Left ventricle myocardium inferior (tissue), 1 donor: ENCODE measurements at places on chromosomes 13 and 19. TPM values are rescaled to one million over a fixed set of nuclear protein-coding genes. Genes with fewer than 3 reads are reported as not detected.

The OR10H1 gene
- not detected for total RNA-seq

The PLPPR3 gene
- total RNA-seq = not detected

The PGLYRP2 gene
- not detected for total RNA-seq

DNA sequence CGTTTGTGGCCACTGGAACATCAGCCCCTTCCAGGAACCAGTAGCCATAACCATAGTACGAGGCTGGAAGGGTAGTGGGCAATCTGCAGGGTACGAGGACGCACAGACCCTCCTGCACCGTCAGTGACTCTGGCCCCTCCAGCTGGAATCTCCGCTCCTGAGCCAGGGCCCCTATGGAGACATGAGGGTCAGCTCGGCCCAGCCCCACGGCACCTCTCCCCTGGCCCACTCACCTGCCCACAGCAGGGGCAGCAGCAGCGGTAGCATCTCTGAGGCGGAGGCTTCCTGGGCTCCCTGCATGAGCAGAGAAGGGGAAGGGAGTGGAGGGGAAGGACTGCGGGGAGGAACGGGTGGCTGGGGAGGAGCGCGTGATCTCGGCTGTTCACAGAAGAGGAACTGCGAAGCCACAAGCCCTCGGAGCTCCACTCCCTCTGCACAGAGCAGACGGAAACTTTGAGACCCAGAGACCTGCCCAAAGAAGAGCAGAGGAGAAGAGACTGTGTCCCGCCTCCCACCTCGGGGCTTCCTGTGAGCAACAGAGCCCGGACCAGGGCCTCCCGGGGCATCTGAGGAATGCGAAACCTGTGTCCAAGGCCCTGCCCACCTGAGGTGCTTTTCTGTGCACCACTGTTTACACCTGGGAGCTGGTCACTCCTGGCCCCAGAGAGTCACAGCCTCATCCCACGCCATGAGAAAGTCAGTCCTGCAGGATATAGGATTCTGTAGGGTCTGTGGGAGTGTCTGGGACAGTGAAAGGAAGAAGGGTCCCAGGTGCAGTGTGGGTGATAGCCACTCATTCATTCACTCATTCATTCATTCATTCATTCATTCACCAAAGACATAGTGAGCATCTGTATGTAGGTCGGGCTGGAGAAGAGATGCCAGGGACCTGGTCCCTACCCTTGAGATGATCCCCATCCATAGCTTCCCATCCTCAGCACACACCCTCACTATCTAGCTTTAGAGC, at the start of gene SIGLEC6:
TSS of gene SIGLEC6 (minus strand) at position 322 of the 967 bp plus-strand sequence. CDS start at position 300, 22 bp downstream.
- H3K4me1 ChIP-seq = no peaks in the 10 kb centered on the region
- no peak within 1 kb of the TSS for H3K27ac ChIP-seq
- H3K27me3 ChIP-seq = peaks cover 81% of the 10 kb centered on the region
- DNase-seq = peak; percentile 47
- H3K36me3 ChIP-seq = no peaks in the 10 kb centered on the region

GRCh38 chr19:42281827-42282762, 13.0 kb downstream of the CIC start:
- H3K4me1 ChIP-seq = peaks cover 91% of the 10 kb centered on the region
- DNase-seq = no peak
- no peaks in the 10 kb centered on the region for H3K27me3 ChIP-seq
- peak overlapping the region; percentile 90 for H3K4me3 ChIP-seq
- H3K36me3 ChIP-seq = peaks cover 4% of the 10 kb centered on the region
- H3K27ac ChIP-seq = peak overlapping the region; percentile 98

DNA sequence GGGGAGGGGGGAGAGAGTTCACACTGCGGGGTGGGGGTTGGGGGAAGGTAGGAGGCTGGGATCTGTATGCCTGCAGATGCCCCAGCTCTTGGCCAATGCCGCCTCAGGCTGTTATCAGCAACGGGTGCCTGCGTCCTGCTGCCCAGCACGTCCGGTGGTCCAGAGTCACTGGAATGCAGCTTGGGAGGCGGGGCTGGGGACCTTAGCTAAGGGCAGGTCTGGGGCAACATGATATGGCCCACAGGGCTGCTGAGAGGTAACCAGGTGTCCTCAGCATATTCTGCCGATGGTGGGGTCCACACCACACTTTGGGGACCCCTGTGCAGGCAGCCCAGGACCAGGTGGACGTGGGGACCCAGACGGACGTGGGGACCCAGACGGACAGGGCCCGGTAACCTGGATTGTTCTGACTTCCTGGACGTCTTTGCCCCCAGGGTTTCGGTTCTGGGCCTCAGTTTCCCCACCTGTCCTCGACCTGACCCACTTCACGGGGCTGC, 668 bp upstream of the ARHGAP45 start:
- peaks cover 64% of the 10 kb centered on the region for H3K27me3 ChIP-seq
- no peak overlapping the region for H3K27ac ChIP-seq
- no peaks in the 10 kb centered on the region for H3K36me3 ChIP-seq
- DNase-seq = no peak
- H3K4me3 ChIP-seq = peak overlapping the region; percentile 60

DNA sequence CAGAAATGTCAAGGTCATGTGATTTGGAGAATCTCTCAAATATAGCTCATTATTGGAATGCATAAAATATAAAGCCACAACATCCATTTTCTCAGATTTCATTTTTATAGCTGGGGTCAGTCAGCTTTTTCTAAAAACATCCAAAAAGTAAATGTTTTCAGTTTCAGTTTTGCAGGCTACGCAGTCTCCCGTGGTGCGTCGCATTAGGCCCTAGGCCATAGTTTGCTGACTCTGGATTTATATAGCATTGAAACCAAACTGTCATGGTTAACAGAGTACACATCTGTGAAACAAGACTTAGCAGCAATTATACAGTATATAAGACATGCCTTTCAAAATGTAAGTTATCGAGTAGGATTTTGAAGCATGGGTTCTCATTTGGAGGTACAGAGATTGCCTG, 140.0 kb downstream of the IRS2 start:
- H3K27me3 ChIP-seq = peaks cover 18% of the 10 kb centered on the region
- no peak overlapping the region for H3K4me3 ChIP-seq
- no peak overlapping the region for H3K27ac ChIP-seq
- DNase-seq = no peak
- H3K36me3 ChIP-seq = no peaks in the 10 kb centered on the region
- H3K4me1 ChIP-seq = no peaks in the 10 kb centered on the region

The ZNF723 gene
- total RNA-seq = not detected

- no peak overlapping the region for H3K27ac ChIP-seq
- no peaks in the 10 kb centered on the region for H3K36me3 ChIP-seq
- H3K4me1 ChIP-seq = no peaks in the 10 kb centered on the region
- H3K27me3 ChIP-seq = peaks cover under 1% of the 10 kb centered on the region
- H3K4me3 ChIP-seq = no peak overlapping the region
- DNase-seq = no peak
Observed at GRCh38 chr13:110582421-110582954, 21.0 kb upstream of the RAB20 start.

The NTF4 gene
- not detected for total RNA-seq

GRCh38 chr19:38142176-38143035, 81.6 kb downstream of the DPF1 start:
- H3K4me3 ChIP-seq = no peak overlapping the region
- no peaks in the 10 kb centered on the region for H3K36me3 ChIP-seq
- DNase-seq = peak; percentile 64

GRCh38 chr13:110366733-110367132, 59.6 kb downstream of the COL4A2 start:
- H3K36me3 ChIP-seq = no peaks in the 10 kb centered on the region
- no peak overlapping the region for H3K27ac ChIP-seq
- H3K4me3 ChIP-seq = no peak overlapping the region
- no peak for DNase-seq
- no peaks in the 10 kb centered on the region for H3K27me3 ChIP-seq

- peak within 1 kb of the TSS; percentile 98 for H3K4me3 ChIP-seq
- H3K36me3 ChIP-seq = no peaks in the 10 kb centered on the region
- H3K27ac ChIP-seq = peak within 1 kb of the TSS; percentile 89
- H3K27me3 ChIP-seq = no peaks in the 10 kb centered on the region
- DNase-seq = peak; percentile 50
Observed at GRCh38 chr13:51222037-51222685, at the start of gene FAM124A. TSS of gene FAM124A (plus strand) at chr13:51222398. CDS start at chr13:51222502, 104 bp downstream.

The KLK8 gene
- not detected for total RNA-seq

DNA sequence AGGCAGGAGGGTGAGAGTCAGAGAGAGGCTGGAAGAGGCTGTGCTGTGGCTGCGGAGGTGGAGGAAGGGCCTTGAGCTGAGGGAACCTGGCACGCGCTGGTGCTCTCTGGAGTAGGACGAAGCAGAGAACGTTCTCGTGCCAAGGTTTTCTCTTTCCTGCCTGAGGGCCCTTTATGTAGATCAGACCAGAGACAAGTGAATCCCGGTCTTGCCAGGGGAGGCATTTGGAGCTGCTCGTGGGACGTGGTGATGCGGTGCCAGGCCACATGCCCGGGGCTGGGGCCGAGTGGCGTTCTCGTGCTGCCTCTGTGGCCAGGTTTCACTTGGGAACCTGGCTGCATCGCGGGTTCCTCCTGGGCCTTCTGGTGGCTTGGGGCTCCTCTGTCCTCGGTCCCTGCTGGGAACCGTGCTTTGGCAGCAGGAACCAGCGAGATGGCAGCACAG, 54.2 kb downstream of the KDM4B start:
- peak; percentile 38 for DNase-seq
- peak overlapping the region; percentile 70 for H3K27ac ChIP-seq
- no peak overlapping the region for H3K4me3 ChIP-seq
- H3K36me3 ChIP-seq = peaks cover 7% of the 10 kb centered on the region
- no peaks in the 10 kb centered on the region for H3K27me3 ChIP-seq
- H3K4me1 ChIP-seq = peaks cover 43% of the 10 kb centered on the region

DNA sequence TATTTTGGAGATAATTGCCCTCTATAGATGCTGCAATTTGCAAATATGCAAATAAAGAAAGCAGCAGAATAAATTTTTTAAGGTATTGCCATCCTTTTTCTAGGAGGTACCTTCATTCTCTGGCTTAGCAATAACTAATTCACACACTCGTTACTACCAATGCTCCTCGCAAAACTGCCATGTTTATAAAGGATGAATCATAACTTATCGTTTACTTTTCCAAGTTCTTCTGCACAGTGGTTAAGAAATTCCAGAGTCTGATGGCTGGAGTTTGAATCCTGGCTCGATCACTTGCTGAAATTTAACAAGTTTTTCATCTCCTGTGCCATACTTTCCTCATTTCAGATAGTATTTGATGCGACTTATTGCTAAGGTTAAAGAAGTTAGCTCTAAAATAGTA, 708.6 kb upstream of the KLHL1 start:
- no peak overlapping the region for H3K4me3 ChIP-seq
- H3K36me3 ChIP-seq = no peaks in the 10 kb centered on the region
- H3K4me1 ChIP-seq = no peaks in the 10 kb centered on the region
- no peak for DNase-seq
- no peaks in the 10 kb centered on the region for H3K27me3 ChIP-seq

DNA sequence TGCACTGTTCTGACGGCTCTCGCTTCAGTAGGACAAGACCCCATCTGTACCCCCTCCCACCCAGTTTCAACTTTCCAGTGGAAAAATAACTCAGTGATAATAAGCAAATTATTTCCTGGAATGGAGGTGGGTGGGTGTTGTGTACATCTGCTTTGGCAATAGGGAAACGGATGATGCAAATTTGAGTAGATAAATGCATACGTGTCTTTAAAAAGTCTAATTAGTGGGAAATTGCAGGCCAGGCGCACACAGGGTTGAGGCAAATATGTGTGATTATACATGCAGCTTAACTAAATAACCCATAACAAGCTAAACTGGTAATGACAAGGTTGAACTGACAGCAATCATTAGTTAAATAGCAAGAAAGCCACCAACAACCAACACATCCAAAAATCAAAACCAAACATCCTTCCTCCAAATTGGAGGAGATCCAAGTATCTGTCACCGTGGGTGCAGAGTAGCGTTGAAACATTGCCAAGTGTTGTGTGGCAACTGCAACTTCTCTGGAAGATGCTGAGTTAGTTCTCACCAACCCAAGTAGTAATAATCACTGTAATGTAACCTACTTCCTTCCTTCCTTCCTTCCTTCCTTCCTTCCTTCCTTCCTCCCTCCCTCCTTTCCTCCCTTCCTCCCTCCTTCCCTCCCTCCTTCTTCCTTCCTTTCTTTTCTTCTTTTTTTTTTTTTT, 54.6 kb downstream of the TRPM4 start:
- H3K27me3 ChIP-seq = no peaks in the 10 kb centered on the region
- peaks cover 24% of the 10 kb centered on the region for H3K4me1 ChIP-seq
- H3K36me3 ChIP-seq = peaks cover 45% of the 10 kb centered on the region
- no peak for DNase-seq

DNA sequence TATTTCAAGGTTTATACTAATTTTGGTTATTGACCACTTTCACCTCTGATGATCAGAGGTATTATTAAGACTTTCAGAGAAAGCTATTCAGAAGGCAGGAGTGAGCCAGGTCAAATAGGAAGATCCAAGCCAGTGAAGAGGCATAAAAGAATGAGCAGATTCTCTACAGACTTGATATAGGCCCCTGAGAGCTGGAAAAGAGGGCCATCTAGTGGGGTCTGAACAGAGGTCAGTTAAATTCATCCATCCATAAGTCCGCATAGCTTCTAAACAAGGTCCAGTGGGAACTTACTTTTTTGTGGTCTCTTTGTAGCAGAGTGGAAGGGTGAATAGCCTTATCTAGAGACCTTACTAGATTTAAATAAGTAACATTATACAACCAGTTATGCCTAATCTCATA, 126.6 kb upstream of the UFM1 start:
- no peaks in the 10 kb centered on the region for H3K4me1 ChIP-seq
- H3K4me3 ChIP-seq = no peak overlapping the region
- H3K27ac ChIP-seq = no peak overlapping the region
- no peak for DNase-seq

- H3K36me3 ChIP-seq = peaks cover 19% of the 10 kb centered on the region
- H3K4me1 ChIP-seq = peaks cover 70% of the 10 kb centered on the region
- no peak for DNase-seq
- peak overlapping the region; percentile 99 for H3K27ac ChIP-seq
- H3K4me3 ChIP-seq = peak overlapping the region; percentile 97
Observed at GRCh38 chr19:40800339-40800996, 1.5 kb downstream of the EGLN2 start.

The NXNL1 gene
- 0.33 TPM for total RNA-seq

GRCh38 chr13:65159803-65160202, 2070.3 kb downstream of the PCDH9 start:
- no peak overlapping the region for H3K27ac ChIP-seq
- H3K4me1 ChIP-seq = no peaks in the 10 kb centered on the region
- no peak overlapping the region for H3K4me3 ChIP-seq
- no peak for DNase-seq
- no peaks in the 10 kb centered on the region for H3K27me3 ChIP-seq

DNA sequence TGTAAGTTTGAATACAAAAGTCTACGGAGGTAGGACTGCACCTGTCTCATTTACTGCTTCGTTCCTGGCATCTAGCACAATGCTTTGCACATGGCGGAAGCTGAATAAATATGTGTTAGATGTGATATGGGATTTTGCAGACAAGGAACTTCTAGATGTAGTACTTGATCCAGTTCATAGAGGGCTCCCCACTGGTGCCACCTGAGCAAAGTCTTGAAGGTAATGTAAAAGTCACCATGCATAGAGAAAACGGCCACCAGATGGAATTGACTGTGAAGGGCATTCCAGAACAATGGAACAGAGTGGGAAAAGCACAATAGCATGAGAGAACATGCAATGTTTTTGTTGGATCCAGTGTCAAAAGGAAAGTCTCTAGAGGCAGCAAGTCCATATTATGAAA, 209.3 kb downstream of the HS6ST3 start:
- DNase-seq = no peak
- H3K4me1 ChIP-seq = no peaks in the 10 kb centered on the region
- H3K27me3 ChIP-seq = no peaks in the 10 kb centered on the region

The ZNF99 gene
- 0.11 TPM for total RNA-seq
